Activated CD4-positive, alpha-beta T cell treated with anti-CD3 and anti-CD28 coated beads, Interleukin-2, amount 10 ng/mL, durations not matched to agents 24 days and 14 days (primary cell): ENCODE measurements at places on chromosomes 4 and X. TPM values are rescaled to one million over a fixed set of nuclear protein-coding genes. Genes with fewer than 3 reads are reported as not detected.

Gene ELF2
- 30.1 and 30.5 TPM in 2 replicates for total RNA-seq

Gene SPOCK3
- total RNA-seq: not detected in 2 replicates

Gene AWAT2
- not detected in 2 replicates for total RNA-seq

Gene FDCSP
- total RNA-seq: not detected in 2 replicates

Gene SLC2A9
- 1.6 and 2.4 TPM in 2 replicates for total RNA-seq

Gene CHIC1
- 4.8 and 5.4 TPM in 2 replicates for total RNA-seq

Gene CCKAR
- total RNA-seq: not detected in 2 replicates

Gene UGT8
- 0.12 TPM in 1 of 2 replicates, not detected in the other for total RNA-seq

Gene KLHL13
- total RNA-seq: 0.19 and 0.28 TPM in 2 replicates

Gene CDKL2
- 0.36 TPM in 1 of 2 replicates, not detected in the other for total RNA-seq
